Uterine smooth muscle cell (primary cell): ENCODE measurements at places on chromosomes 3 and 15. TPM values are rescaled to one million over a fixed set of nuclear protein-coding genes. Genes with fewer than 3 reads are reported as not detected.

Gene FAIM
- 10.6 and 15.7 TPM in 2 replicates for total RNA-seq

Gene SAMMSON
- total RNA-seq = 0.11 and 0.25 TPM in 2 replicates

Gene PLCL2
- total RNA-seq = 10.6 and 11.1 TPM in 2 replicates

Gene GUCA1C
- total RNA-seq = not detected in 2 replicates

Gene MNS1
- total RNA-seq = 1.5 and 3.9 TPM in 2 replicates

Gene LRTM1
- total RNA-seq = not detected in 2 replicates

Gene NRROS
- total RNA-seq = 2.2 and 3.0 TPM in 2 replicates

Gene RASGRP1
- 0.12 and 0.22 TPM in 2 replicates for total RNA-seq

Gene FAM107A
- total RNA-seq = under 0.01 TPM in 1 of 2 replicates, not detected in the other

Gene PLXNB1
- total RNA-seq = 14.7 and 30.0 TPM in 2 replicates

Gene GHSR
- 0.12 TPM in 1 of 2 replicates, not detected in the other for total RNA-seq

Gene MCF2L2
- total RNA-seq = 0.66 and 1.9 TPM in 2 replicates

Gene FHIT
- total RNA-seq = 2.0 and 2.1 TPM in 2 replicates

Gene IVD
- total RNA-seq = 46.3 and 60.2 TPM in 2 replicates

Gene TMEM212
- total RNA-seq = 0.11 TPM in 1 of 2 replicates, not detected in the other

Gene KIF23
- total RNA-seq = 28.4 and 118 TPM in 2 replicates

Gene KLHL40
- not detected in 2 replicates for total RNA-seq

Gene GRAMD1C
- 5.9 and 7.6 TPM in 2 replicates for total RNA-seq

Gene EXD1
- total RNA-seq = 0.11 TPM in 1 of 2 replicates, not detected in the other

Gene TYRO3
- 11.0 and 14.4 TPM in 2 replicates for total RNA-seq

Gene CYP8B1
- total RNA-seq = under 0.01 TPM in 1 of 2 replicates, not detected in the other

Gene ATP13A4
- 0.50 and 0.55 TPM in 2 replicates for total RNA-seq

Gene KPNA4
- 36.6 and 45.6 TPM in 2 replicates for total RNA-seq

Gene IMPG2
- total RNA-seq = 0.25 and 0.44 TPM in 2 replicates

Gene GLDN
- 0.22 and 0.37 TPM in 2 replicates for total RNA-seq

Gene LRRC31
- total RNA-seq = not detected in 2 replicates

Gene GOLGA8S
- under 0.01 and 0.12 TPM in 2 replicates for total RNA-seq

Gene THOC7
- 39.1 and 43.5 TPM in 2 replicates for total RNA-seq

Gene SYNPR
- total RNA-seq = not detected in 2 replicates

Gene PLSCR2
- not detected in 2 replicates for total RNA-seq

Gene DAZL
- total RNA-seq = not detected in 2 replicates

Gene CYP11A1
- total RNA-seq = under 0.01 and 0.11 TPM in 2 replicates

Gene CCNB2
- total RNA-seq = 21.4 and 93.1 TPM in 2 replicates

Gene CCDC39
- 0.12 TPM in 1 of 2 replicates, not detected in the other for total RNA-seq

Gene GPR15
- total RNA-seq = not detected in 2 replicates

Gene CNTN4
- total RNA-seq = 0.12 and 1.00 TPM in 2 replicates

Gene CLDN16
- 0.12 TPM in 1 of 2 replicates, not detected in the other for total RNA-seq

Gene TTLL13
- total RNA-seq = 0.12 TPM in 1 of 2 replicates, not detected in the other

Gene RHOV
- total RNA-seq = not detected in 2 replicates
